ENCODE measurements at places on chromosomes 3 and 15.

- DNase-seq = no peak
Measured at GRCh38 chr3:123272547-123272946, 70.8 kb downstream of the SEC22A start.

DNA sequence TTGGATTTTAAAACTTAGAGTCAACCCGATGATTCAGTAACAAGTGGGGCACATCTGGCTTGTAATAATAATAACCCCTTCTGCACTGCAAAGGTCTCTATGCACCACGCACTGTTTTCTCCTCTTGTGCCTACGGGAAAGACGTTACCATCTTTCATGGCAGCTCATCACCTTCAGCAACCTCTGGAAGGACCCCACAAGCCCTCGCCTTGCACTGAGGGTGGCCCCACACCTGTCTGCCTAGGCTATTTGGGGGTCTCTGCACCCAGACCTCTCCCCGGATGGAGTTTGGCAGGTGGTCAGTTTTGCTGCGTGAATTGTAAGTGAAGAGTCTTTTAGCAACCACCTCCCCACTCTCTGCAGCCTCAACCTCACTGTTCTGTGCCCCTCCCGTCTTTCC, 138.6 kb upstream of the MEF2A start:
- DNase-seq = no peak

GRCh38 chr15:72785432-72785831, 1.9 kb upstream of the ADPGK start:
- DNase-seq = peak; percentile 56

- DNase-seq = no peak
Measured at GRCh38 chr15:46456456-46456855, 821.6 kb downstream of the SQOR start.

- DNase-seq = no peak
Measured at GRCh38 chr3:177041021-177041729, 156.1 kb downstream of the TBL1XR1 start.

DNA sequence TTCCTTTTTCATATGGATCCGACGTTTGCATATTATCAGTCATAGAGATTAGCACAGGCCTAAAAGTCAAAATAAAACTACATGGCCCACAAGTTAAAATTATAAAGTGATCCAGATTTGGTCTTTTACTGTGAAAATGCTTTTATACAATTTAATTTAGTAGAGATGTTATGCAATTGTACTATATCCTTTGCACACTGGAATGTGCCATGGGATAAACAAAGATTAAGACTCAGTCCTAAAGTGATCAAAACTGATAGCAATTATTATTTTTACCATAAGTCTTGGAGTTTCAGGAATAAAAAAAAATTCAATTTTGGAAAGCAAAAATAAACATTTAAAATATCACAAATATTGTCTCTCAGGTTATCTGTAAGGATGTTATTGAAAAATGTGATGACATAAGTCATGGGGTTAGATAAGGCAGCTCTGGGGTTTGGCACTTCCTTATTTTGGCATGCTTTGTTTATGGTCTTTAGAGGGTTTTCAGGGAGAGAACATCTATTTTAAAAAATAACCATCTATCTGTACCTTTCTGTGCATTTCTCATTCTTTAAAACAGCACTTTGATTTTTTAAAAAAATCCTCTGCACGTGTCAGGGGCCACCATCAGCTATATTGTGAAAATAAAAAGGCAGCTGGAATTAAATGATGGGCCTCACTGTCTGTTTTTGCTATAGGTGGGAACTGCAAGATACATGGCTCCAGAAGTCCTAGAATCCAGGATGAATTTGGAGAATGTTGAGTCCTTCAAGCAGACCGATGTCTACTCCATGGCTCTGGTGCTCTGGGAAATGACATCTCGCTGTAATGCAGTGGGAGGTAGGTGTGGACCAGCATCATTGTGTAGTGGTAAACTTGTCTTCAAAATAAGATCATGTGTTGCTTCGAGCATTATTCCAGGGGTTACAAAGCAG, 67.3 kb downstream of the TGFBR2 start:
- DNase-seq = no peak

DNA sequence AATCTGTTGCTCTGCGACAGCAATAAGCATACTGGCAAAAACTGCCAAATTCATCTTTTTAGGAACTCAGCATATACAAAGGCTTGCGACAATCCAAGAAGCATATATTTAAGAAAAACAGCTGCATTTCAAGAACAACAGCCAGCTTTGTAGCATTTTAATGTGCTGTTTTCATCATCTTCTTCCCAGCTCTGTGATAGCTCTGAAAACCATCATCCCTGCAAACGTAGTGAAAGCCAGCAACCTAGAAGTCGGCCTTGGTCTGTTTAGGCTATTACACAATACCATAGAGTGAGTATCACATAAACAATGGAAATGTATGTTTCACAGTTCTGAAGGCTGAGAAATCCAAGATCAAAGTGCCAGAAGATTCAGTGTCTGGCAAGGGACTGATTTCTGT, 187.5 kb downstream of the NAALADL2 start:
- no peak for DNase-seq

DNA sequence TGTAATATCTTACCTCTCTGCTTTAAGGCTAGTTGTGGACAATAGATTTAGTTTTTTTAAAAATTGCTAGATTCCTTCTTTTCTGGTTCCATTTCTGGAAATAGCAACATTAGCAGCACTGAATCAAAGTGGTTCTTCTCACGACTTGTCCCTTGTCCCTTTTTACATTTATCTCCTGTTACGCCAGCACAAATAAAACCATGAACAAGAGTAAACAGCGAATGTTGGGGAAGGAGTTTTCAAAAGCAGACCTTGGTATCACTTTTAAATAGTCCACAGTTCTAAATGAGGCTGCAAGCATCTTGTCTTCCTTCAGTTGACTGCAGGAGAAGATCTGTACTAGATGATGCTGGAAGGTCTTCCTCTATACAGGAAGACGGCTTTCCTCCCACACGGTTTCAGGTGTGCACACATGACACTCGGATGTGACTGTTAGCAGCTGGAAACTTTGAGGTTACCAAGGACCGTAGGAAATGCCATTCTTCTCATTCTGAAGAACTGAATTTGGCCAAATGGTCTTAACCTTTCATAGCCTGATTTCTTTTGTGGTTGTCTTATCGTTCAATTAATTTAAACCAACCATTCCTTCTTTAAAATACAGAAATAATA, 251.0 kb upstream of the ICE2 start:
- DNase-seq = peak; percentile 48
